ENCODE measurements at places on chromosomes 11 and 22. TPM values are rescaled to one million over a fixed set of nuclear protein-coding genes. Genes with fewer than 3 reads are reported as not detected.

GRCh38 chr22:46731246-46732040 is 6.6 kb downstream of the CERK start:
- no peak for DNase-seq
- no peak overlapping the region for H3K27ac ChIP-seq
- no peaks in the 10 kb centered on the region for H3K27me3 ChIP-seq
- no peak overlapping the region for H3K4me3 ChIP-seq
- no peaks in the 10 kb centered on the region for H3K36me3 ChIP-seq

TCF20 gene
- 28.8 TPM for total RNA-seq

GRCh38 chr11:44998051-44998450 is 47.4 kb upstream of the TP53I11 start:
- no peak for DNase-seq
- H3K27ac ChIP-seq, result no peak overlapping the region
- H3K27me3 ChIP-seq, result no peaks in the 10 kb centered on the region
- no peaks in the 10 kb centered on the region for H3K4me1 ChIP-seq
- H3K4me3 ChIP-seq, result no peak overlapping the region
- no peaks in the 10 kb centered on the region for H3K36me3 ChIP-seq

- no peak overlapping the region for H3K27ac ChIP-seq
- no peaks in the 10 kb centered on the region for H3K27me3 ChIP-seq
Observed at GRCh38 chr11:10409207-10409661, 45.8 kb upstream of the AMPD3 start.

HTR3B gene
- not detected for total RNA-seq

Data from tibial nerve (tissue), 4 donors.